NCI-H524 treated with DMSO at 0.1 percent for 48 hours (cell line): ENCODE measurements at places on chromosomes 12 and 14.

- no peak for DNase-seq
Observed at GRCh38 chr12:10213168-10214135, 775 bp downstream of the GABARAPL1 start.

GRCh38 chr12:78671295-78671694 is 193.3 kb upstream of the SYT1 start:
- no peak for DNase-seq

DNA sequence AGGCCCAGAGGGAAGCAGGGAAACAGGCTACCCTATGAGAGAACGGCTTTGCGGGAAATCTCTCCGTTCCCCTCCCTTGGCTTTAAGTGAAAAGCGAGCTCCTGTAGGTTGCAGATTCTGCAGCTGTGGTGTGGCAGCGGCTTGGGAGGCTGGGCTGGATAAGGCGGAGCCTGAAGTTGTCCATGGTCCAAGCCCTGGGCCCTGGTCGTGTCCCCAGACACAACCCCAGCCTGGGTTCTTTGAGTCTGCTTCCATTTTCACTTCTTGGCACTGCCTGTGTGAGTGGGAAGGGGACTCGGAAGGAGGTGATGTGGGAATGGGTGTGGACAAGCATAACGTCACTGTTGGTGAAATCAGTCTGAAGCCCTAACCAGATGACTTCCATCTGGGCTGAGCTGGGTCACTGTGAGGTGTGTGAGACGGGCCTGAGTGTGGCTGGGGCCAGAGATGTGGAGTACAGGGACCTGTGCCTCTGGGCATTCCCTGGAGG is 43.0 kb upstream of the CTDSP2 start:
- no peak for DNase-seq

DNA sequence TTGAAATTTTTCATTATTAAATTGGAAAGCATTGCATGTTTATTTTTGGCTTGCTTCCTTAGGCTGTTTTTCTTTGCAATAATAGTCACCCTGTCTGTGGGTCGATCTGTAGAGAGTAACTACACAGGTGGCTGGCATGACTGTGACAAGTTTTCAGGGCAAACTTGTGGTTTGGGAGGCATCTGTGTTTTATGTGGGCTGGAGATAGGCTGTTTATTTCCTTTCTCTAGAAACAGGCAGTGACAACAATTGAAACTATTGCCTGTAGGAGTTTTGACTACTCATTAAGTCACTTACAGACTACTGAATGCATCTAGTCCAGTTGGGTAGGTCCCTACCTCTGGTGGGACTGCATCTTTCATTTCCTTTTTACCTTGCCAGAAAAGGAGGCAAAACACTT is 155.6 kb downstream of the DYRK2 start:
- no peak for DNase-seq

DNA sequence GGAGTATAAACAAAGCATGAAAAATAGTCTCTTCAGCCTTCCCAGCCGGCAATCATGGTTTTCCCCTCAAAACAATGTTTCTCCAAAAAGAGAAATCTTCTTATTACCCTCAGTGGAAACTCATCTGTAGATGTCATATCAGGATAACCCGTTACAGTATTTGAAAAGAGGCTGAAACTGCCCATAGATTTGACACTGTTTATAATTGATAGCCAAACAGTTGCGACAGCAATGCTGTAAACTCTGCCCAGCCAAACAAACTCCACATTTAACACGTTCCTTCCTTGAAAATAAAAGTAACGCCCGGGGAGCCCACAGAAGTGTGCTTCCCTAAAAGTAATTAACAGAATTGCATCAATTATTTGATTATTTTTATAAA is 201.3 kb upstream of the FOXN3 start:
- DNase-seq, result no peak

- no peak for DNase-seq
Observed at GRCh38 chr14:89408907-89409700, 7.9 kb downstream of the FOXN3 start.

- no peak for DNase-seq
Observed at GRCh38 chr12:116314477-116314876, 37.0 kb upstream of the MED13L start.

DNA sequence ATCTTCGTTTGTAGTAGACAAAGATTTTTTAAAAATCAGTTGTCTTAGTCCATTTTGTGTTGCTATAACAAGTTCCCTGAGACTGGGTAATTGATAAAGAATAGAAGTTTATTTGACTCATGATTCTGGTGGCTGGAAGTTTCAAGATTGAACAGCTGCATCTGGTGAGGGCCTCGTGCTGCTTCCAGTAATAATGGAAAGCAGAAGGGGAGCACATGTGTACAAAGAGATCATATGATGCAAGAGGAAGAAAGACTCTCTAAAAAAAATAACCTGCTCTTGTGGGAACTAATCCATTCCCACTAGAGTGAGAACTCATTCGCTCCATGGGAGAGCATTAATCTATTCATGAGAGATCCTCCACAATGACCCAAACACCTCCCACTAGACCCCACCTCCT is 24.8 kb downstream of the MUCL1 start:
- DNase-seq, result no peak

DNA sequence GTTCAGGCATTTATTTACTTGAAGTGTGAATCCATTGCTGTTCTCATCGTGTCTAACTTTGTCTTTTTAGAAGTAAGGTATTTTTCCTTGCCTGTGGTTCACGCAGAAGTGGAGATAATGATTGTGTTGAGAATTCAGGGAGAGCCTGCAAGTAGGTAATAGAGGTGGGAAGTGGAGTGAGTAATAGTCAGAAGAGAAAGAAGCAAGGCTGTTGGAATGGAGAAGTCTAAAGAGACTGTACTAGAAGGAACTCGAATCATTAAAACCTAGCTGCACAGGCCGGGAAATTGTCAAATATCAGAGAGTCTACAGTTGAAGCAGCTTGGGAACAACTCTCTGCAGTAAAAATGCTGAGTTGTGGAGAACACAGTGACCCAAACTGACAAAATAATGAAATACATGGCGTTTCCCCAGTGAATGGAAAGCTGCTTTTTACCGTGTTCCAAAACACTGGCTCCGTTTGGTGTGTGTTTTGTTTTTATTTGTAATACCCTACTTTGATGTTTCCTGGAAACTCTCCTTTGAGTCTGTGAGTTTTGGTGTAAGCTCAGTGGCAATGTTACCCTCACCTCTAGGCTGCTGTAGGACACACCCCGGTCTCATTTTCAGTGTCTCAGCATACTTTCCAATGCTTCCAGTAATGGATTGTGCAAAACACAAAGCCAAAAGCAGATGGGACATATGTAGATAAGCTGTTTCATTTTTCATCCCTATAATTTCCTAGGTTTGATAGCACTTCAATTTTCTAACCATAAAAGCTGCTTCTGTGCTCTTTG is 146.6 kb downstream of the CRADD start:
- DNase-seq, result no peak

GRCh38 chr12:12451098-12451497 is 94.2 kb downstream of the BORCS5 start:
- DNase-seq, result no peak

DNA sequence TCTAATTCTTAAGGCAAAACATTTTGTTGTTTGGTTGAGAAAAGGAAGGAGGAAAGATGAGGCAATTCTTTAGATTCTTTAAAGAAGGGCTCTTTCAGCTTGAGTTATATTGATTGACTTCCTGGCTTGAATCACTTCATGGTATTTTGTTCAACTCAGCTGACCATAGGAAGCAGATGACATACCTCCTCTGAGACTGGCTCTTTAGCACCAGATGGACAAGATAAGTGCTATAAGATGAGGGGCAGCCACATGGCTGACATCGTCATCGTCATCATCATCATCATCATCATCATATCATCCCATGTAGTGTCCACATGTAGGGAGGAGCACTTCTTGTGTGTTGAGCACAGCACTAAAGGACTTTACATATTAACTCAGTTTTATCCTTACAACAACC is 81.3 kb downstream of the SSPN start:
- DNase-seq, result no peak

- no peak for DNase-seq
Observed at GRCh38 chr12:71128191-71128788, 29.5 kb downstream of the TSPAN8 start.

DNA sequence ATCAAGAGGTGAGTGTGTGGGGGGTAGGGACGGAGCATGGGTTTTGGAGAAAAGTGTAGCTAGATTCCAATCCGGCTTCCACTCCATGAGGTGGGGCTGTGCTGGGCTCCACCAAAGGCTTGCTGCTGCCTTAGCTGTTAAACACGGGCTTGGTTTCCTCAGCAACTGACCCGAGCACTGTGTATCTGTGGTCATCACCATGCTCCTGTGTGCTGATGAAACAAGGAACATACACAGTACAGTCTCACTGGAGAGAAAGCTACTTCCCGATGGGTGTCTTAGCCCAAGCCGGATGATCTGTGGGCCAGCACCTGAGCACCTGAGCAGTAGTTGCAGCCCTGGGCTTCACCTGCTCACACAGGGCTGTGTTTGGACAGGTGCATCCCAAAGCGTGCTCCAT is 52.9 kb upstream of the VRK1 start:
- no peak for DNase-seq
